ENCODE measurements at places on chromosomes 5 and 9.

DNA sequence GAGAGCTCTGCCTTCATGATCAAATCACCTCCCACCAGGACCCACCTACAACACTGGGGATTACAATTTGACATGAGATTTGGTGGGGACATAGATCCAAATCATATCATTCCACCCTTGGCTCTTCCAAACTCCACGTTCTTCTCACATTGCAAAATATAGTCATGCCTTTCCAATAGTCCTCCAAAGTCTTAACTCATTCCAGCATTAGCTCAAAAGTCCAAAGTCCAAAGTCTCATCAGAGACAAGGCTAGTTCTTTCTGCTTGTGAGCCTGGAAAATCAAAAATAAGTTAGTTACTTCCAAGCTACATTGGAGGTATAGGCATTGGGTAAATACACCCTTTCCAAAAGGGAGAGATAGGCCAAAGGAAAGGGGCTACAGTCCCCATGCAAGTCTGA, 186.9 kb upstream of the PAPPA start:
- no peak for DNase-seq

GRCh38 chr9:22446589-22446949, at the start of gene DMRTA1:
Gene DMRTA1, plus strand, starts transcription at chr9:22446824. Its CDS starts 242 bp downstream, at chr9:22447066.
- peak; percentile 45 for DNase-seq

DNA sequence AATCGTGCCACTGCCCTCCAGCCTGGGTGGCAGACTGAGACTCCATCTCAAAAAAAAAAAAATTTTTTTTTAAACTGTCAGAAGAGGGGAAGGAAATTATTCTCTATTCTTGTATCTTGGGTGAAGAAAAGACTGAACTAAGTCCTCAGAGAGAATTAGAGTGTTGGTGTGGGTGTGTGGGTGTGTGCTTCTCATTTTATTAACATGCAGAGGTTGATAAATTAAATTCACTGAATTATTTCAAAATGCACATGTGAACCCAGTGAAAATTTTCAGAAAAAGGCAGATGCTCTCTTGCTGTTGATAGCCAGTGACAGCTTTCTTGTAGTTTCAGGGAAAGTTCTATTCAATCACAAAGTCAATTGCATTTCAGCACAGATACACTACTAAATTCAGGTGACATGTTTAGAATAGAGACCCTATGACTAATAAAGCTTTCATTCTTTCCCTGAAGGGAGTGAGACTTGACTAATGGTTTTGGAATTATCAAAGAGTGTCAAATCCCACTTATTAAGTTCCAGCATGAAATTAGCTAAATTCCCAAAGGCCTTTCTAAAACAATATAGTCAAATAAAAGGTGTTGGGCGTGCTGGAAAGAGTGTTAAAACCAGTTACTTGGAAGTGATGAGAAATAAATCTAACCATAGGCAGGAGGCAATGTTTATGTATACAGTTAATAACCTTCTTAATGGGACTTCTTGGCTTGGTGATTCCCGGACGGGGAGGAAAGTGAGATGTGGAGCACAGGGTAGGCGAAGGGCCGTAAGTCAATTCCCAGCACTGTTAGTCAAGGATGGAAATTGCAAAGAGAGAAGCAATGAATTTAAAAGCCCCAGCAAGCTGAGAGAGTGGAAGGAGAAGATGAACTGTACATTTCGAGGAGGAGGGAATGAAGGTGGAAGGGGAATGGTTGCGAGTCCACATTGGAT, 103.2 kb upstream of the SPATA31D4 start:
- no peak for DNase-seq

DNA sequence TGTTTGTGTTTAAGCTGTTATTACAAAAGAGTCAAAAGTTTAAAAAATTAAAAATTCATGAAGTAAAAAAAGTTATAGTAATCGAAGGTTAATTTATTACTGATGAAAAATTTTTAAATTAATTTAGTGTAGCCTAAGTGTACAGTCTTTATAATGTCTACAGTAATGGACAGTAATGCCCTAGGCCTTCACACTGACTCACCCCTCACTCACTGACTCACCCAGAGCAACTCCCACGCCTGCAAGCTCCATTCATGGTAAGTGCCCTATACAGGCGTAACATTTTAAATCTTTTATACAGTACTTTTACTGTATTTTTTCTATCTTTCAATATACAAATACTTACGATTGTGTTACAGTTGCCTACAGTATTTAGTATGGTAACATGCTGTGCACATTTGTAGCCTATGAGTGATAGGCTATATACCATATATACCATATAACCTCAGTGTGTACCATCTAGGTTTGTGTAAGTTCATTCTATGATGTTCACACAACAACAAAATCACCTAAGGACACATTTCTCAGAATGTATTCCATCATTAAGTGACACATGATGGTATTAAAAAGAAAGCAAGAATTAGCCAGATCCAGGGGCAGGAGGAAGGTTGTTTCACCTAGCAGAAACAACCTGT, 40.1 kb downstream of the DCAF10 start:
- no peak for DNase-seq

GRCh38 chr5:34898258-34898895, 16.9 kb downstream of the RAD1 start:
- peak; percentile 40 for DNase-seq

- no peak for DNase-seq
Observed at GRCh38 chr5:177378884-177379883, 5.0 kb upstream of the SLC34A1 start.

DNA sequence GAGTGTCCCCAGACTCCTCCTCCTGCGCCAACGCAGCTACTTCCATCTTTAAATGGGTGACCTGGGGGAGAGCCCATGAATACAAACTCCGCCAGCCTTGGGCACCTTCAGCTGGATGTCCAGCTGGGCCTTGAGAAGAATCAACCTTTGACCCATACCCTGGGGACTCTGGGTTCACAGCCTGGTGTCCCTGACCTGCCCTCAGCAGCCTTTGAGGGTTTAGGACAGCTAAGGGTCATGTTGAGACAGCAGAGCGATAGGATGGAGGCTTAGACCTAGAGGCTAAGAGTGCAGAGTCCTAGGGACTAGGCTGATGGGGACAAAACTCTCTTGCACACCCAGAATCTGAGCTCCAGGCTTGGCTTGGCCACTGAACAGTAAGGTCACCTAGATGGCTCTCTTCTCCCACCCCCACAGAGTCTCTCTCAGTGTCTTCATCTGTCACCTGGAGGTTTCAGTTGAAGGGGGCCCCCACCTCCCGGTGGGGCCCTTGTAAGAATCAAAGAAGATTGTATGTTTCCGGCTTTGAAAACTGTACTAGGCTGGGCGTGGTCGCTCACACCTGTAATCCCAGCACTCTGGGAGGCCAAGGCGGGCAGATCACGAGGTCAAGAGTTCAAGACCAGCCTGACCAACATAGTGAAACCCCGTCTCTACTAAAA, 6.7 kb upstream of the AQP3 start:
- no peak for DNase-seq

- DNase-seq = no peak
Observed at GRCh38 chr9:98806394-98807035, 955 bp upstream of the GALNT12 start.

- DNase-seq = no peak
Observed at GRCh38 chr5:41751867-41752266, 118.4 kb downstream of the OXCT1 start.

DNA sequence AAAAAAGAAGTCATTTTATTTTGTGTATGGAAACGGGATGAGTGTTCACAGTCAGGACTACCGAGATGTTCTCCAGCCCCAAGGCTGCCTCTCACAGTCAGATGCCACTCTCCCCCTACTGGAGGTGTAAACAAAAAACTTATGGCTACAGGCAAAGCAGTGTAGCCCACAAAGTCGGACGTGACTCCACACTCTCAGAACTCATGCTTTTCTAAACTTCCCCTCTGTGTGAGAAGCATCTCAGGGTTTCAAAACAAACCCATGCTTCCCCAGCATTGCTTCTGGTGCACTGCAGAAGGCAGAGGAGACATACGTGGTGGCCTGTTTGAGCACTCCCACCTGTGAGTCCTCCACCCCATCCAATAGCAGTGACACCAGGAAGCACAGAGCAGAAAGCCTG, 580.3 kb downstream of the BNC2 start:
- DNase-seq = no peak

GRCh38 chr9:35696520-35697215, 6.9 kb upstream of the TPM2 start:
- DNase-seq = peak; percentile 66

DNA sequence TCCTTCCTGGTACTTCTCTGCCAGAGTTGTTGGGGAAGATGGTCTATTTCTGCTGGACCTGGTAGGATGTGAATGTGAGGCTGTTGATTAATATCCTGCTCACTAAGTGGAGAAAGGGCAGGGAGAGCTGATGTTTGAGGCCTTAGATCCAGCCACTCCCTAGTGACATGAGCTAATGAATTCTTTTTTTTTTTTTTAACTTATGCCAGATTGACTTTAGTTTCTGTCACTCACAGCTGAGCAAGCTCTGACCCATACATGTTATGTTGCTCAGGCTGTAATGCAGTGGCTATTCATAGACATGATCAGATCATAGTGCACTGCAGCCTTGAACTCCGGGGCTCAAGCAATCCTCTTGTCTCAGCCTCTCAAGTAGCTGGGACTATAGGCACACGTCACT, 75.1 kb upstream of the SPRY4 start:
- DNase-seq = no peak

DNA sequence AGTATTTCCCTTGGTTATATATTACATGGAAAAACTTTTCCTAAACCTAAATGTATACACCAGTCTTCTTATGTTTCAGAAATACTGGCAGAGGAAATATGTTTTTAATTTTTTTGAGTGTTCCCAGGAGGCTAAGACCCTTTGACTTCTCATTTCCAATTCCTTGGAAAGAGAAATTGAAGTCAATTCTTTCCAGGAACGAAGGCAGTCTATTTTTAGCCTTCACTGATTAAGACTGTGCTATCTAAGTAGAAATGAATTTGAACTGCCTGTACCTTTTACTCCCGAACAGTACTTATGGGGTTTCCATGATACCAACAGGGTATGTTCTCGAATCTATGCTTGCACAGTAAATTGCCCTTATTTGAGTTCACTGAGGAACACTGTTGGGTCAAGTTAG, 340.3 kb upstream of the CD180 start:
- no peak for DNase-seq

GRCh38 chr5:124612023-124612422, 134.4 kb downstream of the ZNF608 start:
- DNase-seq = no peak

DNA sequence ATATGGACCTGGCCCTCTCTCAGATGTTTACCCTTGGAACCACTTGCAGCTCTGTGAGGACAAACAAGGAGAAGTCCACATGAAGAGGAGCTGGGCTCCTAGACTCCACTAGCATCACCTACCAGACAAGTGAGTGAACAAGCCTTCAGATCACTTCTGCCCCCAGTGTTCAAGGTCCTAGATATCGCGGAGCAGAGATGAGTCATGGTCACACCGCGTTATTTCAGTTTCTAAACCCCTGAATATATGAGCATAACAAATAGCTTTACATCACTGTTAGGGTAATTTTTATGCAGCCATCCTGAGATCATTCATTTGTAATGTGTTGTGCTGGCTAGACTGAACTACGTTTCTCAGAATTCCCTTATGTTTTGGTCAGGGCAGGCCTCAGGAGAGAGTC, 77.0 kb upstream of the DAP start:
- no peak for DNase-seq

DNA sequence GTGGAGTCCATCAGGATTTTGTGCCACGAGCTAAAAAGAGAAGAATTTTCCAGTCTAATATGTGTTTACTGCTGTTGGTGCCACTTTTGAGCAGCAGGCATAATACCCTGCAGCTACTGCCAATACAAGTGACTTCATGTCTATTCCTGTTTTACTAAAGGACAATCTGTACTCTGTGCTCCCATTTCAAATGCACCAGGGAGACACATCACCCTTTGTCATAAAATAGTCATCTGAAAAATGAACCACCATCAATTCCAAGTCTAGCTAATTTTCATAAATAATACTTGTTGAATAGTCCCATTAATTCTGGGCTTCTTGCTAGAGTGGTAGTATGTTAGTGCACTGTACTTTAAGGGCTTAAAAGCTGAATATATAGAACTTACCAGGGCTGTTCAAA, 8.9 kb upstream of the PKD2L2 start:
- DNase-seq = no peak

- DNase-seq = no peak
Observed at GRCh38 chr5:61342071-61342501, 10.0 kb downstream of the ZSWIM6 start.

DNA sequence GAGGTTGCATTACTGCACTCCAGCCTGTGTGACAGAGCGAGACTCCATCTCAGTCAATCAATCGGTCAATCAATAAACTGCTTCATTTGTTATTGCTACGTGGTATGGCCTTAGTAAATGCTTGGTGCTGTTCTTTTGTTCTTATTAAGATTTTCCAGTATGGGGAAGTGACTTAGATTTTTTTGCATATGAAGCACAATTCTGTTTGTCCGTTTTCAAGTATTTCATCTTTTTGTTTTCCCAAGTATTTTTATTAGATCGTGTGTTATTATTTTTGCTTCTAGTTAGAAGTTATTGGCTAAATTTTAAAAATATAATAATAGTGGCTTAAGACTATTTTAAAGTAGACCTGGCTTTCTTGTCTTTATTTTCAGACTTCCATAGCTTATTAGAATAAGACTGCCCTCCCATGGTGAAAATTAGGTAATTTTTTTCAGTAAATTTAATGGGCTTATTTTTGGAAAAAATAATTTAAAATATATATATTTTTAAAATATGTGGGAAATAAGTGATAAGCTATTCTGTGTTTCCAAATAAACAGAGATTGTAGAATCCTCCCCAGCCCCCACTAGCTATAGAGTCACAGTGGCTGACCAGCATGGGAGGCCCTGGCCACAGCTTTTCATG, 14.7 kb upstream of the OMD start:
- no peak for DNase-seq

- DNase-seq = no peak
Observed at GRCh38 chr5:158546748-158547147, 553.0 kb downstream of the EBF1 start.

GRCh38 chr5:149757197-149757947, 27.3 kb downstream of the PPARGC1B start:
- DNase-seq = no peak

GRCh38 chr9:75880618-75881017, 9.9 kb upstream of the PCSK5 start:
- DNase-seq = no peak

DNA sequence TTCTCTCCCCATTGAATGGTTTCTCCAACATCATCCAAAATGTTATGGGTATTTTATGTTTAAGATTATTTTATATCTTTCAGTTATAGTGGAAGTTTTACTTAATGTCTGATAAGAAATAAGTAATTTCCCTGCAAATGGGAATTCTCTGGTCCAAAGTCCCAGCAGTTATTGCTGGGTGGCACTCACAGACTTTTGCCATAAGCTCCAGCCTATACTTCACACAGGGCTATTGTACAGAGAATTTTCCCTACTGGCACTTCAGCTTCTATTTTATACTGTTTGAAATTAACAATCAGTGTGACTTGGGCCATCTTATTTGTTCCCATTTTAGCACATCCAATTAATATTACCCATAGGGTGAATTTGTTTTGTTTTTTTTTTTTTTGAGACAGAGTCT, 32.9 kb downstream of the CD14 start:
- DNase-seq = no peak

DNA sequence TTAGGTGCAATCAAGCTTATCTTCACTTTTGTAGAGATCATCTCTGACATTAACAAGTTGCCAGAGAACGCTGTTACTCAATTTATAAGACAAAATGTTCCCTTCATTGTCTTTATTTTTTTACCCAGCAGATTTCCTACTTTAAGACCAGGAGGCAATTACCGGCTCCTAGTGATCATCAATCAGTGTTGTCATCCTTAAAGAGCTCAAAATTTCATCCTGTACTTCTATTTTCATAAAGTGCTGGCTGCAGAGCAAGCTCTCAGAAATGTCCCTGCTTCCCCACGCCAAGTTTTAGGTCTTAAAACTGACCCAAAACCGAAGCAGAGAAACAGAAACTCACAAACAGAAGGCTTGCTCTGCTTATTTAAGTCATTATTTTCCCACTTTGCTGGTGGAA, 82.9 kb downstream of the PJA2 start:
- no peak for DNase-seq
